ENCODE measurements at places on chromosomes 12 and 14.

GRCh38 chr14:39593377-39593776 is 161.1 kb upstream of the FBXO33 start:
- DNase-seq, result no peak

GRCh38 chr14:91570021-91570420 is 59.9 kb upstream of the PPP4R3A start:
- no peak for DNase-seq

DNA sequence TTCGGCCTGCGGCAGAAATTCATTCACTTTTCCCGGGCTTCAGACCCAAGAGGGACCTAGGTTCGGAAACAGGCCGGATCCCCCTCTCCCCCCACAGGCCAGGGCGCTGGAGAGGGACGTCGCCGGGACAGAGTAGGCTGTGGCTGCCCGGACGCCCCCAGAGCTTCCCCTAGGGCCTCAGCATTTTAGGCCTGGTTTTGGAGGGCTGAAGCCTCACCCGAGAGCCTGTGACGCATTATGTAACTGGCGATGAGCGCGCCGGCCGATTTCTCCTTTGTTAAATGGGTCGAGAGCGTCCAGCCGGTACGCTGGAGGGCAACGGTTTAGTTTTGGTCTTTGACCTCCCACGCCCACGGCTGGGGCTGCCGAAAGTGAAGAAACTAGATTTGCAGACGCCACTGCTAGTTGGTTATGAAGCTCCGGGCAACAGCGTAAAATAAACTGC is 657 bp downstream of the PEBP1 start:
- DNase-seq, result no peak

GRCh38 chr14:92599811-92600210 is 86.2 kb downstream of the RIN3 start:
- no peak for DNase-seq

DNA sequence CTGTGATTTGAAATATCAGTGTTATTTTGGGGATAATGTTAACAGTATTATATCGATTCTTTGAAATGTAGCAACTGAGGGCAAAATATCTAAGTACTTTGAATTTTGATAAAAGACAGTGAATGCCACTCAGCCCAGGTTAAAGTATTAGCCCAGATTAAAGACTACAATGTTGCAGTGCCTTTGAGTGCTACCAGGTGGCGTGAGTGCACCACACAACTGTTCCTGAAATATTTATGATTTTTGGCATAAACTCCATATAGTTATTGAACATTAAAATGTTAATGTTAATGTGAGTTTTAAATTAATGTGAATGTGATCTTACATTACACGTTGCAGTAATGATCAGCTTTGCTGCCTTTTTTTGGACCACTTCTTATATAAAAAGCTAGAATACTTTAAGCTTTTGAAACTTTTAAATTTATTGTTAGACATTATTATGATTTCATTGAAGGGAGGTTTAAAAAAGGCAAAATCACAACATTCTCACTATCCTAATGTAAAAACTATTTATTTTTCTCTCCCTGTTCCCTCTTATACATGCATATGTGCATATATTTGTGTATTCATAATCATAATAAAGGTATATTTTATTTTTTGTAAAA is 22.5 kb downstream of the MRPS35 start:
- no peak for DNase-seq

DNA sequence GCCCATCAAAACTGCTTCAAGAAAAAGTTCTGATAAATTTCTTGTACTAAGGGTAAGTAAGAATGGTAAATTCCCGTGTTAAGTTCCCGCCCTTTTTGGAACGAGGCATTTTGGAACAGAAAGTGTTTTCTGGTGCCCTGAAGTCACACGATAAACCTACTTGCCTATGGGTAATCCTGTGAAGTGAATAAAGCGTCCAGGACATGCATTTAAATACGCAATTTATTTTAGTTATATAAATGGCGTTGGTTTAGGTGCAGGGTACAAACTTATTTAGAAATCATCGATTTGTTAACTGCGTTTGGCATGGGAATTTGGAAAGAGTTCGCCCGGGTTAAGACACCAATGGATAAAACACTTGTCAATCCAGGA is 715 bp upstream of the RAP1B start:
- no peak for DNase-seq

GRCh38 chr12:53984901-53985691 is at the start of gene HOXC10:
HOXC10 (plus strand) TSS chr12:53985146; CDS start chr12:53985260, 114 bp downstream.
- peak; percentile 94 for DNase-seq

GRCh38 chr12:123983822-123984485 is 10.9 kb downstream of the ZNF664 start:
- DNase-seq, result no peak

GRCh38 chr14:51436630-51437029 is 196.6 kb downstream of the TMX1 start:
- no peak for DNase-seq

DNA sequence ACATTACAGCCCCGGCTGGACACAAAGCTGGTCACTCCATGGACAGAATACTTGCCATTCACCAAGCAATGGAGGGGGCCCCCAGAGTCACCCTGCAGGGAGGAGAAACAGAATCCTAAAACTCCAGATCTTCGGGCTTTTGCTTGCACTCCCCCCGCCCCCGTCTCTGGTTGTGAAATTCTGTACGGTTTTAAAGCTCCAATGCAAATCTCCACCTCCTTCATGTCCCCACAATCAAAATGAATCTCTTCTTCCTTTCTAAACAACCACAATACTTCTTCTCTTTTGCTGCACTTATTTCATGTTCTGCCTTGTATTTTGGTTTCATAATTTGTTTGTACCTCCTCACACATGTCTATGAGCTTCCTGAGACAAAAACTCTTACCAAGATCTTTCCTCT is 5.8 kb upstream of the BIN2 start:
- DNase-seq, result no peak

- DNase-seq, result no peak
These were observed 892 bp downstream of the TCHP start for GRCh38 chr12:109900752-109901580.

GRCh38 chr12:10968765-10969456 is 17.8 kb downstream of the TAS2R50 start:
- DNase-seq, result no peak

DNA sequence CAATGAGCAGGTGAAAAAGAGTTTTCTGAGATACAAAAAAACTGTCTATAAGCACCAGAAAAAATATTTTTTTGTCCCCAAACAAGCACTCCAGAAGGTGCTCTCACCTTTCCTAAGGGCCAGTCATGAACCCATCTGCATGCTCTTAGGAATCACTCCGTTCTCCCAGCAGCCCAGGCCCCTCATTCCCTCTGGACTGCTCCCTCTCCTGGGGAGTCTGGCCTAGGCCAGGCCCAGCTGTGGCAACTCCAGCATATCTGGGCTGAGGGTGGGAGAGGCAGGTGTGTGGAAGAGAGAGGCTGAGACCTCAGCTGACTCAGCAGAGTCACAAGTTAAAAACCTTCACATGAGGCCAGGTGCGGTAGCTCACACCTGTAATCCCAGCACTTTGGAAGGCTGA is 54.6 kb downstream of the TRAFD1 start:
- DNase-seq, result no peak

DNA sequence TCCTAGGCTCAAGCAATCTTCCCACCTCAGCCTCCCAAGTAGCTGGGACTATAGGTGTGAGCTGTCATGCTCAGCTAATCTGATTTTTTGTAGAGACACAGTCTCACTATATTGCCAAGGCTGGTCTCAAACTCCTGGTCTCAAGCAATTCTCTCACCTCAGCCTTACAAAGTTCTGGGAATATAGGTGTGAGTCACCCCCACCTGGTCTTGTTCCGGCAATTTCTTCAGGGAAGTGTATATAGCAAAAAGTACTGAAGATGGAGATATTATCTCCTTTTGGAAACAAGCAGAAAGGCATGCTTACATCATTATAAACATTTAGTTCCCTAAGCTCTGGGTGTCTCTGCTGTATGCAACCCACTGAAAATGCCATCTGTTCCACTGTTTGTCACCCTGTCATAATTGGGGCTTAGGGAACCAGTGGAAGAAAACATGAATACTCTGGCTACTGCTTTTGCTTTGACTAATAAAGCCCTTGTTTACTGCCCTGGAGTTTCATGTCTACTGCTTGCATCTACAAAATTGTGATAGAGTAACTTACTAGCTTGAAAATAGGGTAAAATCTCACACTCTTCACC is 940.2 kb downstream of the GALC start:
- no peak for DNase-seq

- no peak for DNase-seq
These were observed 193.1 kb upstream of the DIO2 start for GRCh38 chr14:80404413-80404812.

- no peak for DNase-seq
These were observed 22.1 kb upstream of the NAP1L1 start for GRCh38 chr12:76106631-76107030.

- DNase-seq, result no peak
These were observed 426.2 kb downstream of the ZFP36L1 start for GRCh38 chr14:68366656-68367055.

- DNase-seq, result no peak
These were observed 37.0 kb upstream of the LRIG3 start for GRCh38 chr12:58957298-58957697.

- no peak for DNase-seq
These were observed 241.2 kb downstream of the RBM19 start for GRCh38 chr12:113724794-113725556.

GRCh38 chr12:130715998-130716968 is at the start of gene RIMBP2:
RIMBP2 (minus strand) TSS chr12:130716299; CDS start chr12:130479013, 237,286 bp downstream.
- peak; percentile 95 for DNase-seq

DNA sequence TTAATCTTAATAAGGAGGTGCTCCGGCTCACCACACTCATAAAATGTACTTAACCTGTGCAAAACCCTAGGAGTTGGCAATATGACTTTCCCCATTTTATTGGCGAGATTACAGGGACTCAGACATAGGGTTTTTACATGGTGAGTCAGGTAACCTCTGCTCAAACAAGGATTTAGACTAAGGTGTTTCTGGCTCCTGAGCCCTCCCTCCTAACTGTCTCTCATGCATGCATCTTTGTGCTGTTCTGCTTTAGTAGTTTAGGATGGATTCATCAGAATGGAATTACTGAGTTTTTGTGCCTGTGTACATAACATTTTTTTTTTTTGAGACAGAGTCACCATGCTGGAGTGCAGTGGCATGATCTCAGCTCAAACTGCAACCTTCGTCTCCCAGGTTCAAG is 993.3 kb upstream of the TMEM132C start:
- no peak for DNase-seq

- DNase-seq, result no peak
These were observed 28.7 kb upstream of the P2RX4 start for GRCh38 chr12:121181181-121181580.

- DNase-seq, result no peak
These were observed 46.7 kb downstream of the TNFAIP2 start for GRCh38 chr14:103169954-103170353.

- no peak for DNase-seq
These were observed 5.0 kb upstream of the RNU7-1 start for GRCh38 chr12:6938353-6939190.

- no peak for DNase-seq
These were observed 861 bp upstream of the MDGA2 start for GRCh38 chr14:47676315-47676617.

- DNase-seq, result peak; percentile 64
These were observed 36.3 kb upstream of the SINHCAF start for GRCh38 chr12:31362115-31362758.

DNA sequence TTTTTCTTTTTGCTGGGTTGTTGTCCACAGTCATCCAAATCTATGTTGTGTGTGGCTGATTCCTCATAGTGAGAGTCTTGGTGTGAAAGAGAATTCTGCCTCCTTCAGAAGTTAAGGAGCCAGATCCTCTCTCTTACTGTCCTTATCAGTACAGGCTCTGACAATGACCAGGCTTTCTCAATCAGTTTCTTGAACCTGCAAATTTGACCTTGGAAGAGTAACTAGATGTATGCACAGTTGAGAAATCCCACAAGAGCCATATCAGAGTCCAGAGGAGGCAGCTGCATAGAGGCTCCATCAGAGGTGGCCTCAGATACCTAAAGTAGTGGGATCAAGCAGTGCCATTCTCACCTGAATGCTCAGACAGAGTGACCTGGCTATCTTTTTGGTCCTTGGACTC is 5.5 kb upstream of the GALC start:
- DNase-seq, result no peak

DNA sequence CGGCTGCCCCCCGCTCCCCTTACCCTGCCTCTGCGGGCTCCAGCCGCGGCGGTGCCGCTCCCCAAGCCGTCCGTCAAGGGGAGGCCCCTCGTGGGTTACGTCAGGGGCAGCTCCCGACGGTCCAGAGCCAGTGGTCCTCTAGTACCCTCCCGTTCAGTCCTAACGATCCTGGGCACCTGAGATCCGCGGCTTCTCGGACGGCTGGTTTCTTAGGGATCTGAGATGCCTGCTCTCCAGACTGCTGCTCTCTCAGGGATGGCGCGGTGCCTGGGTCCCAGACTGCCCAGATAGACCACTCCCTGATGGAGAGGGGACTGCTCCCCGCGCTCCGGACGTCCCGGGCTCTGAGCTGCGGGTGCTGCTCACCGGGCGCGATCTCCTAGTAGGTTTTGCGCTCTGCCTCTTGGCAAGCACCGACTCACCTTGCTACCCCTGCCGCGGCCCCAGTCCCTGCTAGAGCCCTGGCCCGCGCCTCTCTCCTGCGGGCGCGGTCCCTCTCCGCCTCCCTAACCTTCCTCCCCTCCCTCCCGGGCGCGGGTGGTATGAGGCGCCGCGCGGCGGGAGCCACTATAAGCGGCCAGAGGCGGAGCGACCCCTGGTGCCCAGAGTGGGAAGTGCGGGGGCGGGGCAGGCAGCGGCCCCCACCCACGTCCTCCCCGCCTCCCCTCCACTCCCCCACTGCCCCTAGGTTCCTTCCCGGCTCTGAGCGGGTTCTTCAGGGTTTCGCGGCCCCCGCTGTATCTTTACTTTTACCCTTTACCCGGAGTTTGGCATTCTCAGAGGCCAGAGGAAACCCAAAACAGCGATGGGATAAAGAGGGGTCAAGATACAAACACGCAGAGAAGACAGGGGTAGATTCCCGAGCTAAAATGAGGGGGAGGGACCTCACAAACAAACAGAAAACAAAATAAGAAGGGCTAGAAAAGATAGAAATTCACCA is at the start of gene C1QL4:
TSS of gene C1QL4 (minus strand) at position 544 of the 940 bp plus-strand sequence. CDS start 711 bp downstream, outside the sequence.
- peak; percentile 58 for DNase-seq

DNA sequence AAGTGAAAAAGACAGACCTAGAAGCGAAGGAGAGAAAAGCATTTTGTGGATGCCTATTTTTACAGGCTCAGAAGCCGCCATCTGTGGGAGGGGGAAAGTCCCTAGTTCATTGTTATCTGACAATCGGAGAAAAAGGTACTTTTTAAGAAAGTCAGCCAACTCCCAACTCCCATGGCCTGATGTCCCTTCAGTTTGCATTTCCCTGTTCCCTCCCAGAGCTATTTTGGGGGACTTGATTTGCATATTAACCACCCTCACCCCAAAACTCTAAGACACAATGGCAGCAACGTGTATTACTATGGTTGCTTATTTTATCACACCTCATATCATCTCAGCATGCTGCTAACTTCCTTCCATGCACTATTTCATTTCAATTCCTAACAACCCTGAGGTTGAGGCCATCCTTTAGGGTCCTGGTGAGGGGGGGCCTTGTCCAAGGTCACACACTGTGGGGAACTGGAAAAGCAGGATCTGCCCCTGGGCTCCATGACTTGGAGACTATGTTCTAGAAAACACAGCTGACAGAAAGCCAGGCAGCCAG is 18.7 kb downstream of the HVCN1 start:
- DNase-seq, result no peak

GRCh38 chr14:55968741-55969140 is 149.5 kb upstream of the PELI2 start:
- no peak for DNase-seq

All from NCI-H187 treated with DMSO at 0.1 percent for 48 hours (cell line).